Spleen (tissue), 13 donors: ENCODE measurements at places on chromosomes 11 and 22.

DNA sequence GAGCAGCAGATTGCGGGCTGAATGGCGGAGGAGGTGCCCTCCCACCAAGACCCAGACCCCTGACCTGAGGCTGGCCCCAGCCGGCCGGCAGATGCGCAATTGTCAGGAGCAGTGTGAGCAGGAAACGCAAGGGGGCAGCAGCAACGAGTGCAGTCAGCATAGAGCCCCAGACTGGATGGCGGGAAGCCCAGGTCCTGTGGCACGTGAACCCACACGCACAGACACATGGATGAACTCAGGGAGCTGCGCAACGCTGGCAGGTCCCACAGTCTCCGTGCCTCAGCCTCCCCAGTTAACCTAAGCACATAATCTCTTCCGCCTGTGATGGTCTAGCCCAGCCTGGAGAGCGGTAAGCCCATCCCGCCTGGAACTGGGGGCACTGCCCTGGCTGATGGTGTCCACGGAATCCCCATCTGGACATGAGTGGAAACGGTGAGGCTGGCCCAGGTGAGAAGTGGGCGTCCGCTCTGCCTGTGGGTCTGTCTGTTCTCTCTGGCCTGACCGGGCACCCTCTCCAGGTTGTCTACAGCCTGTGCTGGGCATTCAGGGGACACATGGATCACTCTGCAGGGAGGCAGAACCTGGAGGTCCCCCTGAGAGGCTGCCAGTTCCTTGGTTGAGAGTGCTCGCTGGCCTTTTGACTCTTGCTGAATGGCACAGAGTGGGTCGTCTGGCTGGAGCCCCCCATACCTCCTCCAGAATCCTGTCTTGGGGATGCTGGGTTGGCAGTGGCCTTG is 626 bp upstream of the TBX10 start:
- no peaks in the 10 kb centered on the region for H3K36me3 ChIP-seq
- H3K4me1 ChIP-seq, result no peaks in the 10 kb centered on the region
- H3K4me3 ChIP-seq, result no peak overlapping the region
- H3K27ac ChIP-seq, result no peak overlapping the region
- H3K27me3 ChIP-seq, result peaks cover 22% of the 10 kb centered on the region

DNA sequence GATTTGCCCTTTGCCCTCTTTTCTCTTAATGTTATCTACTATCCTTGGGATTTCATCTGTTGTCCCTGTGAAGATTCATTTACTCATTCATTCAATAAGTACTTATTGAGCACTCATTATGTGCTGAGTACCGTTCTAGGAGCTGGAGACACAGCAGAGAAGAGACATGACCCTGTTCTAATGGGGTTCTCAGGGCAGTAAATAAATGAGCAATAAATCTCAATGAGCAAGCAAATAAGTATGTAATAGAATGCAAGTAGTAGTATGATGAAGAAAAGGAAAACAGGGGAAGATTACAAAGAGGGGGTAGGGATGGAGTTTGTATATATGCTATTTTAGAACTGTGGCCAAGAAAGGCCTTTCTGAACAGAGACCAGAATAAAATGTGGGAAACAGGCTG is 34.2 kb upstream of the NRIP3 start:
- H3K4me3 ChIP-seq, result no peak overlapping the region
- DNase-seq, result no peak
- H3K36me3 ChIP-seq, result no peaks in the 10 kb centered on the region
- no peak overlapping the region for H3K27ac ChIP-seq
- H3K4me1 ChIP-seq, result no peaks in the 10 kb centered on the region

DNA sequence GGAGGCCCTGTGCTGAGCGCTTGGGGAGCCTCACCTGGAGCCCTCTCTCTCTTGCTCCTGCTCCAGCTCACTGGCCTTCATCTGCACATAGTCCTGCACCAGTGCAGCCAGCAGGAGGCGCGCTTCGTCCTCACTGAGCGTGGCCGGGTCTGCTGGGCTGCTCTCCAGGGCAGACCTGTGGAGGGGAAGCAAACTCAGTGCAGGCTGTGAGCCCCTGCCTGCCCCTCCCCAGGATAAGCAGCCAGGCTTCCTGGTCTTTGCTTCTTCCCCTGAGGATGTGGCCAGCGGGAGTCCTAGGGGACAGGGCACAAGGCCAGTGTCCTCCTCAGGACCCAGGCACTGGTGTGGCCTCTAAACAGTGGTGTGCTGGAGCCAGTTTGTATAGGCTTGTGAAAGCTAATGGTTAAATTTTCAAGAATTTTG is 2.2 kb downstream of the CALCA start:
- no peak overlapping the region for H3K27ac ChIP-seq
- H3K36me3 ChIP-seq, result no peaks in the 10 kb centered on the region
- peaks cover 35% of the 10 kb centered on the region for H3K4me1 ChIP-seq
- no peak overlapping the region for H3K4me3 ChIP-seq

DNA sequence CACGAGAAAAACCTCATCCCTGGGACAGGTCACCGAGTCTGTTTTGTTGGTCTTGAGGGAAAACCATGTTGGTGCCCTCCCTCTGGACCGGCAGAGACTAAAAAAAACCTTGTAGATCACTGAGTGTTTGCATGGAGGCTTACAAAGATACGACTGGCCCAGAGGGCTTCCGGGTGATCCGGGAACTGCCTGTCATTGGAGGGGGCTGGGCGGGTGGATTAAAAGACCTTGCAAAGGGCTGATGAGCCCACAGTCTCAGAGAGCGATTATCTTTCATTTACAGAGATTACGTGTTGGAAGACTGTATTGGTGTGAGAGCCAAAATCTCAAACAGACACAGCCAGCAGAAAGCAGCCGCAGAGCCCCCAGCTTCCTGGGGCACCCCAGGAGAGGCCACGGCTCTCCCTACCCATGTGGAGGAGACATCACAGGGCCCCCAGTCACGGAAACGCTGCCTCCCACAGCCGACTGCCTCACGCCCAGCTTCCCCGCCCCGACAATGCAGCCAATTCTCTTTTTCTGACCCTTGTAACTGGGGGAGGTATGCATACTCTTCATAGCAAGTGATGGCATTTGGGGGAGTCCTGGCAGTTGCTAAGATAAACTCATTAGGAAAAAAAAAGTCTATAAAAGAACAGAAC is 426.4 kb downstream of the CTTN start:
- H3K4me3 ChIP-seq, result no peak overlapping the region
- H3K27ac ChIP-seq, result no peak overlapping the region
- H3K36me3 ChIP-seq, result no peaks in the 10 kb centered on the region
- peaks cover 81% of the 10 kb centered on the region for H3K27me3 ChIP-seq
- no peak for DNase-seq

DNA sequence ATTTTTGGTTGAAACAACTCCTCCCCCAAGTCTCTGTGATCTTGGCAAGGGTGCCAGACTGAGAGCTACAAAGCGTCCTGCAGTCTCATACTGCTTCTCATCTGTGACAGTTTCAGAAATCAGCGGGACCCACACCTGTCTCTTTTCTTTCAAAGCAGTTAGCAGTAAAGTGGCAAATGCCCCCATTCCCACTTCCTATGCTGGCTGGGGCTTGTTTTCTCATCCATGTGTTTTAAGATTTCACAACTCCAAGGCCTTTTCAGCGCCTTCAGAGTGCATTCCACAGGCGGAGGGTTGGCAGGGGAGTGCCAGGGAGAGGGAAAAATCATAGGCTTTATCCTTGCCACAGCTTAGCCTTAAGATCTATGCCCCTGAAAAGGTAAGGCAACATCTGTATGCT is 493.5 kb downstream of the OPCML start:
- no peaks in the 10 kb centered on the region for H3K36me3 ChIP-seq
- no peaks in the 10 kb centered on the region for H3K4me1 ChIP-seq
- DNase-seq, result no peak
- H3K27me3 ChIP-seq, result no peaks in the 10 kb centered on the region

DNA sequence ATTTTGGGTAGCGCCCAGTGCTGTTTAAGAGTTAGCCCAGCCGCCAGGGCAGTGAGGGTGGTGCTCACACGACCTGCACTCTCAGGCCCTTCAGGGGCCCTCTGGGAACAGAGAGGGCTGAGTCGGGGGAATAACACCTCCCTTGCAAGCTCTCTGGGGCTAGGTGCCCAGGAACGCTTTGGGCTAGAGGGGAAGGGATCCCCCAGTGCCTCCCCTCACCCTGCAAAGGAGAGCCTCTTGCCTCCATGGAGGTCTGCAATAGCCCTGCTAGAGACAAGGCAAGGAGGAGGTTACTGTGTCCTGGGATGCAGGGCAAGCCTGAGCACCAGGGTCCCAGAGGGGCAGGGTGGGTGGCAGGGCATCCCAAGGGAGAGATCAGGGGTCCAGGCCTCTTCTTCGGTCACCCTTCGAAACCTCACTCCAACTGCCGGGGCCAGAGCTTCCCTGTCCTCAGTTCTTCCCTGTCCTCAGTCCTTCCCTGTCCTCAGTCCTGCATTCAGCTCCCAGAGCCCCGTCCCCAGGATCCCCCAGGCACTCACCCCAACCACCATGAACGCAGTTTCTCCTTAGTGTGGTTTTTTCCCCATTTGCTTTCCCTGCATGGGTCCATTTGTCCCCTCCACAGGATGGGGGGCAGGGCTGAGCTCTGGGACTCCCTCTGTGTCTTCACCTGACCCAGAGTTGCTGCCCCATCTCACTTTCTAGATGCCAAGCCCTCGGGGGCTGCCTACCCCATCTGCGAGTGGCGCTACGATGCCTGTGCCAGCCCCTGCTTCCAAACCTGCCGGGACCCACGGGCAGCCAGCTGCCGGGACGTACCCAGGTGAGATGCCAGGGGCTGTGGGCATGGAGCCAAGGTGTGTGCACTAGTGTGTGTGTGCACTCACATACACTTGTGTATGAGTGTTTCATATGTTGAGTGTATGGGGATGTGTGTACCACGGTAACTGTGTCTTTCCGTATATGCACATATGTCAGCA is 60.8 kb downstream of the OTOG start:
- no peaks in the 10 kb centered on the region for H3K36me3 ChIP-seq
- no peaks in the 10 kb centered on the region for H3K4me1 ChIP-seq
- H3K27ac ChIP-seq, result no peak overlapping the region
- no peak for DNase-seq

DNA sequence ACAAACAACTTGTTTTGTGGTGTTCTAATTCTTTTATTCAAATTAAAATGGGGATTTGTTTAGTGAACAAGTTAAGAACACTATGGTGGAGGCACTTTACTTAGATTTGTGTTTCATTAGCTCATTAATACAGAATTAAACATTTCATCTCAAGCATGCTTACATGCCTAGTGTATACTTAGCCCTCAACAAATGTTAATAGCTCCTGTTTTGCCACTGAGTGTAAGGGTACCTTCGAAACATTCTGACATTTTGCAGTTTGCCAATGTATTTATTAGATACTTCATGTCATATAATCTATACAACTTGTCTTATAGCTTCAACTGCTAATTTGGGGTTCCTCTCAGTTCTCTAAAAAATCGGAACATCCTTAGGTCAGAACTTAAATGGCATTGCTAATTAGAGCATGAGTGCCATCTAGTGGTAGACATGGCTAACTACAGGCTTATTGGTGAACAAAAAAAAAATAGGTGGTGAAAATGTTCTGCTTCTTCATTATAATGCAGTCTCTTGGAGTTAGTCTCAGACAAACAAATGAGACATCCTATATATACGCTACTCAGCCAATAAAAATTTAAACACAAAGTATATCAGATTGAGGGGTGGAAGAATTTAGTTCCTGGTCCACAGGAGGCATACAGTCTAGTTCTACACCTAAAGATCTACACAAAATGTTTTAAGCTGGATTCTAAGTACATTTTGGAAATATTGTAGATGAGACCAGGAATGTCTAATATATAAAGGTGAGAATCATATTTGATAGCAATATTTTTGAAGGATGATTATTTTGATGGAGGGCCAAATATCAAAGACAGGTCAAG is 4.9 kb upstream of the CNTN5 start:
- no peaks in the 10 kb centered on the region for H3K36me3 ChIP-seq
- H3K4me1 ChIP-seq, result peaks cover 12% of the 10 kb centered on the region
- no peak overlapping the region for H3K27ac ChIP-seq
- DNase-seq, result no peak

- no peaks in the 10 kb centered on the region for H3K27me3 ChIP-seq
- DNase-seq, result no peak
- H3K4me3 ChIP-seq, result no peak overlapping the region
- H3K36me3 ChIP-seq, result no peaks in the 10 kb centered on the region
- H3K27ac ChIP-seq, result no peak overlapping the region
These were observed 45.6 kb downstream of the SMCO4 start for GRCh38 chr11:93497596-93497995.

- no peaks in the 10 kb centered on the region for H3K4me1 ChIP-seq
- no peak overlapping the region for H3K27ac ChIP-seq
- no peaks in the 10 kb centered on the region for H3K36me3 ChIP-seq
- no peaks in the 10 kb centered on the region for H3K27me3 ChIP-seq
- DNase-seq, result no peak
These were observed 86.9 kb upstream of the IGLL5 start for GRCh38 chr22:22800716-22801115.

DNA sequence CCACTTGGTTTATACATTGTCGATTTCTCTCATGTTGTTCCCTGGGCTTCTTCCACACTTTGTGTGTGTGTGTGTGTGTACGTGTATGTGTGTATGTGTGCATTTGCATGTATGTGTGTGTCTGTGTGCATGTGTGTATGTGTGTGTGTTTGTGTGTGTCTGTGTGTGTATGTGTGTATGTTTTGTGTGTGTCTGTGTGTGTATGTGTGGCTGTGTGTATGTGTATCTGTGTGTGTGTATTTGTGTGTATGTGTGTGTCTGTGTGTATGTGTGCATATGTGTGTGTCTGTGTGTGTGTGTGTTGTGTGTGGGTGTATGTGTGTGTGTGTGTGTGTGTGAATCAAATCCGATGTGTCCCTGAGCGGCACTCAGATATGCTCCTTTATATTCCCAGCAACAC is 4.5 kb upstream of the SCGB1D2 start:
- no peak overlapping the region for H3K4me3 ChIP-seq
- no peaks in the 10 kb centered on the region for H3K4me1 ChIP-seq
- no peak overlapping the region for H3K27ac ChIP-seq
- no peaks in the 10 kb centered on the region for H3K36me3 ChIP-seq
- no peak for DNase-seq
- H3K27me3 ChIP-seq, result peaks cover 3% of the 10 kb centered on the region
